Pancreas (tissue), 10 donors: ENCODE measurements at places on chromosomes 16 and 17. TPM values are rescaled to one million over a fixed set of nuclear protein-coding genes. Genes with fewer than 3 reads are reported as not detected.

TAT gene
- 0.09 TPM for total RNA-seq

DNAH17 gene
- not detected for total RNA-seq

HMOX2 gene
- total RNA-seq = 14.8 TPM

SEZ6L2 gene
- total RNA-seq = 29.2 TPM

SMIM36 gene
- not detected for total RNA-seq

ARSG gene
- total RNA-seq = 0.46 TPM

TBC1D28 gene
- total RNA-seq = not detected

GP1BA gene
- 0.06 TPM for total RNA-seq

DNA sequence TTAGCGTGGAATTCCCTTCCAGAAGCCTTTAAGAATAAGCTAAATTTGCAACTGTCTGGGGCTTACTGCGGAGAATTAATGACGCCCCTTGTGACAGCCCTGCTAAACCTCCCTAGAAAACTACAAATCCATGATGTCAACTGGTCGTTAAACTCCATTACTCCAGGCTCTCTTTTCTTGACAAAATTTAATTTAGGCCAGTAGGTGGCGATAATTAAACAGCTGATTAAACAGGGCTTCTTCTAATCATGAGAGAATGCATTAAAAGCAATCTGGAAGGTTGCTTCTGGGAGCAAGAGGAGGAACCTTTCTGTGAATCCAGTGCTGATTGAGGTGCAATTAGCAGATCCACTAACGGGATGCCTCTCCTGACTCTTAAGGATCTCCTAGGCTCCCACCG lies 8.1 kb upstream of the NLRP1 start:
- no peak for DNase-seq

DNA sequence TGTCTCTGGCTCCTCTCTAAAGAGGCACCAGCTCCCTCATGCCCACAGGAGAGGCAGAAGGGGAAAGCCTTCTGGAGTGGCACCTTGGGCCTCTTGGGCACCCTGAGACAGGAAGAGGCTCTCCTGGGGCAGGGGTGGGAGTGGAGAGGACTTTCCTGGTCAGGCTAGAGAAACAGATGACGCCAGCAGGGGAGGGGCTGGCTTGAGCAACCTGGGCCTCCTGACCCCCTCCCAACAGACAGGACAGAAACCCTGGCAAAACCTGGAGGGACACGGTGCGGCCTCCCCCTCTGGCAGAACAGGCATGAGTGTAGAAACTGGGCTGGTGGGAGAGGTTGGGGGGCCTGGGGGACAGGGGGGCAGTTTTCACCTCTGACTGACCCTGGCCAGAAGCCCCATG lies 6.1 kb downstream of the SMIM5 start:
- no peak for DNase-seq

- no peak for DNase-seq
Observed at GRCh38 chr16:18834864-18835263, 33.5 kb upstream of the ARL6IP1 start.

GRCh38 chr17:58161566-58161965 lies 5.2 kb upstream of the OR4D2 start:
- no peak for DNase-seq

DNA sequence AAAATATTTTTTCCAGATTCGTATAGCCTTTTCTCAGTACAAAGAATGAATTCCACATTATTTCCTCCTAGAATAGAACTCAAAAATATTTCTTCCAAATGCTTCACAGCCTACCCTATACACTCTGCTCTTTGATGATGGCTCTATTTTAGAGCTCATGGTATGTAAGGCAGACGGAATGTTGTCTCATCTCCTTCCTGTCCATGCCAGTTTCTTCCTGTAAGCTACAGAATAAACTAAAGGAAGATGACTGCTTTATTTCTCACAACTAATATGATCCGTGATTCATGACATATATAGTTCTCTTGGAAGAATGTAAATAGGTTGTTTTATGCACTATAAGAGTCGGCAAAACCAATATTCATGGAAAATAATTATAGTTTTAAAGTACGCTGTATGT lies 723.1 kb downstream of the CDH11 start:
- no peak for DNase-seq

DNA sequence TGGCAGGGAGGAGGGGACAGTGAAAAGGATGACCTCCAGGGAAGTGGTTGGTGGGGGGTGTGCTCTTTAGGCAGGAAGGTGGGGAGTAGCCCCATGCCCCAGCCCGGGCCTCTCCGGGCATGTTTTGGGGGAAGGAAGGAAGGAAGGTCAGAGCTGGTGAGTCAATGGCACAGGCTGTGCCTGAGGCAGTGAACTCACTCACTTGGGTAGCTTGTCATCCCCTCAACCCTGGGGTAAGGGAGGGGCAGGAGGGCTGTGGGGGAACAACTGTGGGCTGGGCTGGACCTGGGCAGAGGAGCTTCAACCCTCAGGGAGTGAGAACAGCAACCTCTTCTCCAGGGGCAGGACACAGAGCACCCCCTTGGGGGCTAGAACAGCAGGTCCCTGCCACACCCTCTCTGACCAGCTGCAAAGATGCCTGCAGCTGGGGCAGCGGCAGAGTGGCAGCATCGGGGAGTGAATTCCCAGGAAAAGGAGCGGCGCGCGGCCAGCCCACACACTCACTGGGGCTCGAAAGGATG lies 6.3 kb downstream of the CSF3 start:
- DNase-seq = no peak

DNA sequence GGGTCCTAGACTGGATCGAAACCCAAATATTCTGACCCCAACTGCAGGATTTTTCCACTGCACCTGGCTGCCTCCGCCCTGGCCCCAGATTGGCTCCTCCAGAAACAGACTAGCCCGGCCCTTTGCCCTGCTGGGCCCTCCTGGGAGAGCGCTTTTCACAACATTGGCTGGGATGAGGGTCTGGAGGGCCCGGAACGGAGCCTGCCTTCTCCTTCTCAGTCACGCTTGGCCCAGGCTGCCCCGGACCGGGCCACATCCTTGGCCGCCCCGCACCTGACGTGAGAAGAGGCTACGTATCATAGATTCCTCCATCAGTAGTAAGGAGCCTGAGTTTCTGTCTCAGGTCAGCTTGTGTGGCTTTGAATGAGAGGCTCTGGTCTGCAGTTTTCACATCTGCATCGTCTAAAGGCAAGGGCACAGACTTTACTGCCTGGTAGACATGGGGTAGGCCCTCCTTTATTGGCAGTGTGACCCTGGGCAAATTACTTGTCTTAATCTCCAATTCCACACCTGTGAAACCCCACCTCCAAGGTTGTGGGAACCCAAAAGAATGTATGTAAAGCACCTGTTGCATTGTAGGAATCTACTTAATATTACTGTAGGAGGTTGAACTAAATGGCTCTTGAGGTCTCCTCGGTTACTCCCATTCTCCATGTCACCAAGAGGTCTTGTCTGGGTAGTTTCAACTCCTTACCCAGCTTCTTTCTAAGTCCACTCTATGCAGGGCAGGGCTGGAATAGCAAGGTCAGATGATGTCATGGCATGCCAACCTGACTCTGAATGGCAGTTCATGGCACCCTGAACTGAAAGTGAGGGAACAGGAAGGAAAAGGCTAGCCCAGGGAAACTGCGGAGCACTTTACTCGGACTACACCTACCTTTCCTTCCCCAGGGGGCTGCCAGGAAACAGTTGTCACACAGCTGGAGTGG lies 661 bp downstream of the LRRC3C start:
- peak; percentile 40 for DNase-seq

DNA sequence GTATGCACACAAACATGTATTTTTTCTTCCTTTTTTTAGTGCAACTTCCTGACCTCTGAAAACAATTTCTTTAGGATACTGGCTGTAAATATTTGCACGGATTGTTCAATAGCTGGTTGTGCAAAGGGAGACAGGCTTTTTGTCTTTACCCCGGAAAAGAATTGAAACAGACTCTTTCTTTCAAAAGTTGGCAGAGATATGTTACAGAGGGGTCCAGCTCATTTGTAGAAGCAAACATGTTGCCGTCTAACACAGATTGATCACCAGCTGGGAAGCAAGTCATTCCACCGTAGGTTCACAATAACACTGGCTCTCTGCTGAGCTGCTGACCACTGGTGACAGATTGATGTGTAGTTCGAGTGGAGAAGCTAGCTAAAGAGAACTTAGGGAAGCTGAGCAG lies 130.9 kb downstream of the STX8 start:
- DNase-seq = no peak

GRCh38 chr17:72349011-72349410 lies 228.2 kb downstream of the SOX9 start:
- no peak for DNase-seq

DNA sequence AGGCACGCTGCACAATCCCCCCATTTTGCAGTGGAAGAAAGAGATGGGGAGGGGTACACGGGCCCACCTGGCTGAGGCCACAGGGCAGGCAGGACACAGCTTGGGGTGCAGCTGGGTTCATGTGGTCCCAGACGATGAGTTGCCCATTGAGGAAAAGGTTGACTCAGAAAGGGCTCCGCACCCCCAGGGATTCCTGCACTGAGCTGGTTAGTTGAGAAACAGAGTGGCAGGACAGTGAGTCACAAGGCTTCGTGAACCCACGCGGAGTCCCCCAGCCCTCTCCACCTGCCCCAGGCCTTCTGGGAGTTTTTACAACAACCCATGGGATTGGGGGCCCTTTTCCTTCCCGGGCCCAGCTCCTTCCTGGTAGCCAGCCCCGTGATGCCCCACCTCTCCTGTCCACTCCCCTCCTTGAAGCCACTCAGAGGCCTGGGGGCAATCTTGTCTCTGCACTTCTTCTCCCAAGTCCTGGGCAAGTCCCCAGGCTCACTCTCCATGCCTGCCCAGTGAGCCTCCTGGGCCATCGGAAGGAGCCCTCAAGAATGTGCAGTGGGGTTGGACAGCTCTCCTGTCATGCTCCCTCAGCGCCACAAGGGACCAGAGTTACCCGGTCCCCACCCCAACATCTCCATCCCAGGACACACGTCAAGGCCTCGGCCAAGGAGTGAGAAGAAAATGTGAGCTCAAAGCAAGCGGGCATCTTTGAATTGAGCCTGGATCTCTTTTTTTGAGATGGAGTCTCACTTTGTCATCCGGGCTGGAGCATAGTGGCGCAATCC lies 251.2 kb downstream of the PARN start:
- no peak for DNase-seq

GRCh38 chr16:66562986-66563385 lies 3.3 kb upstream of the CMTM1 start:
- no peak for DNase-seq

- DNase-seq = no peak
Observed at GRCh38 chr17:390025-390424, 37.4 kb upstream of the RPH3AL start.

DNA sequence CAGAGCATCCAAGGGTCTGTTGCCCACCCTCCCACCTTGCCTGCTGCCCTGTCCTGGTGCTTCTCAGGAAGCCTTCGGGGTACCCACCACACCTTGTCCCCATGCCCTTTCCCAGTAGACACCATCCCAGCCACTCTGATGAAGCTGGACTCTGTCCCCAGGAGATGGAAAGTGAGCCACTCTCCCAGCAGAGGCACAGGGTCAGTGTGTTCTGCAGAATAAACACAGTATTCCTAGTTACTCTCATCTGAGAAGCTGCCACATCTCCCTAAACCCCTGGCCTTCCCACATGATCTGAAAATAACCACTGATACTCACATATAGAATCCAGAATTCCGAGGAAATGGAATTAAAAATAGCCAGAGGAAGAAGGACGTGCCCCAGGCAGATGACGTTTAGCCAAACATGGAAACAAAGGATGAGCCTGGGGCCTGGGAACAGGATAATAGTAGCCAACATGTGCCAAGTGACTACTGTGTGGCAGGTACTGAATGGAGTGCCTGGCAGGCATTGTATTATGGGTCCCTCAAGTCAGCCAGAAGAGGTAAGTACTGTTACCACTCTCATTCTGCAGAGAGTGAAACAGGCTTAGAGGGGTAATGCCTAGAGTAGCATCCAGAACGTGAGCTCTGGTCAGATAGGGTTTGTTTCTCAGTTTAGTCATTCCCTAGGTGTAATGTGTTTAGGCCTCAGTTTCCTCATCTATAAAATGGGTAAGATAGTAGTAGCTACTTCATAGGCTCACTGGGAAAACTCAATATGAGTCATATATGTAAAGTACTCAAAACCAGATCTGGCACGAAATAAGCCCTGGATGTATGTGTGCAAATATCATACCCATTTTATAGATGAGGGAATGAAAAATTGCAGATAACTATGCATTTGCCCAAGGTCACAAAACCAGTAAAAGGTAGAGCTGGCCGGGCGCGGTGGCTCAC lies 20.8 kb upstream of the PEMT start:
- DNase-seq = no peak

DNA sequence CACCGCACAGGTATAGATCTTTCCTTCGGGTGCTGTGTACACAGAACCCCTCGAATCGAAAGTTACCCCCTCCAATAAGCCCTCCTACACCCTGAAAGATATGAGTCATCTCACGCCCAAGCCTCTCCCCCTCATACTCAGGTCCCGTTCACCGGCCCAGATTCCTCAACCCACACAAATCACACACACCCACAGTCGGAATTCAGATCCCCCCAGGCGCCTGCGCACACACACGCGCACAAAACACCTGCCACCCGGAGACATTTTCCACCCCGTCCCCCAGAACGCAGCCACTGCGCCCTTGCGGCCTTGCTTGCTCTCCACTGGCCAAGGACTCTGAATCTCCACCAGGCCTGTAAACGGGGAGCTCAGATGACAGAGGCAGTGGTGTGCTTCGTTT lies 4.9 kb downstream of the JPH3 start:
- no peak for DNase-seq

- no peak for DNase-seq
Observed at GRCh38 chr16:47061204-47061603, 82.5 kb downstream of the NETO2 start.

- no peak for DNase-seq
Observed at GRCh38 chr17:16877099-16877498, 94.8 kb downstream of the TNFRSF13B start.

- DNase-seq = no peak
Observed at GRCh38 chr17:72523491-72523890, 402.7 kb downstream of the SOX9 start.

DNA sequence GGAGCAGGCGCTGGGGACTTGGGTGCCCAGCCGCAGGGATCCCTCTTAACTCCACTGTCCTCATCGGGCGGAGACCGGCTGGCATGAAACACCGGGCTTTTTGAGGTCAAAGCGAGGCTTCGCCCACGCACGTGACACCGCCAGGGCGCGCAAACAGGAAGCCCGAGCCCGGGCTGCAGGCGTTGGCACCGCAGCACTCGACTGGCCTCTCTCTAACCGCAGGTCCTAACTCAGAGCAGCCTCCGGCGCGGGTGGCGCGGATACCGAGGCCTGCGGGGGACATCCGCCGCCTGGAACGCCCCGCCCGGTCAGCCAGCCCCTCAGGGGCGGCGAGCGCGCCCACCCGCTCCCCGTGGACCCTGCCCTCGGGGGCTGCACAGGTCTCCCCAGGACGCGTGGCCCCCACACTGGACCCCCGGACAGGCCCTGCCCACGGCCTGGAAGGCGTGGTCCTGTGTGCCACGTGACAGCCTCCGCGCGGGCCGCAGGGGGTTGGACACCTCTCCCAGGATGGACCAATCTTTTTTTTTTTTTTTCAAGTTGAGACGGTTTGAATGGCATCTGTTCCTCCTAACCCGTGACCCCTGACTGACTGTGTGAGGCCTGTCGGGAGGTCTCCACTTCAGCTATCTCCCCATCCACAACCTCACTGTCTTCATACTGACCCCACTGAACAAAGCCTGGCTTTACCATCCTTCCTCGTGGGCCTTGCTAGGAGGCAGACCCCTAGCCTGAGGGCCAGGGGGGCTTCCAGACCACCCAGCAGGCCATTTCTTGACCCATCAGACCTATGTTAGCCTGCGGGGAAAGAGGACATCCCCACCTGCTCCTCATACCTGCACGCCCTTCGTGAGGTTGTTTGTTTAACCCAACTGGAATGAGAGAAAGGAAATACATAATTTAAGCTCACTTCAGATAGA lies 8.4 kb upstream of the SLC47A2 start:
- DNase-seq = peak; percentile 47
